ENCODE measurements at places on chromosomes 16 and 17.

DNA sequence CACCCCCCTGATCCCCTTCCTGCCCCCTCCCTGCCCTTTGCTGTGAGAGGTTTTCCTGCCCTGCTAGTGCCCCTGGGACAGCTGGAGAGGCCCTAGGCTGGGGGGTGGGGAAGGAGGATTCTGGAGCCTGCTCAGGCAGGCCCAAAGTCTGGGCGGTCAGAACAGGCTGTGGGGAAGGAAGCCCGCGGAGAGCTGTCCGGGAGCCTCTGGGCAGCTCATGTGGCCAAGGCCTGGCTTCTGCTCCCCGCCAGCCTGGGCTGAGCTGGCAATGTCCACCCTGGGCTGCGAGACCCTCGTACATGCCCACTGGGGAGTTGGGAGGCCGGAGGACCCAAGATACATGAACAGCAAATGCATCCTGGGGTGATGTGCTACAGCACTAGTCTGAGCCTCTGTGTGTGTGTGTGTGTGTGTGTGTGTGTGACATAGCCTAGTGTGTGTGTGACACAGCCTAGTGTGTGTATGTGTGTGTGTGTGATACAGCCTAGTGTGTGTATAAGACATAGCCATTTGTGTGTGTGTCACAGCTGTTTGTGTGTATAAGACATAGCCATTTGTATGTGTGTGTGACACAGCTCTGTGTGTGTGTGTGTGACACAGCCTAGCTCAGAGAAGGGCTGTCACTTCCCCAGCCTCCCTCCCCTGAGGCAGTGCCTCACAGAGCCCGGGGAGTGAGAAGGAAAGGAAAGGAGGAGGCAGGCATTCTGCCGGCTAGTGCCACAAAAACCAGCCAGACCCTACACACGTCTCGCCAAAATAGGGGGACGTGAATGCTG, 201.4 kb upstream of the CIBAR2 start:
- DNase-seq, result no peak

DNA sequence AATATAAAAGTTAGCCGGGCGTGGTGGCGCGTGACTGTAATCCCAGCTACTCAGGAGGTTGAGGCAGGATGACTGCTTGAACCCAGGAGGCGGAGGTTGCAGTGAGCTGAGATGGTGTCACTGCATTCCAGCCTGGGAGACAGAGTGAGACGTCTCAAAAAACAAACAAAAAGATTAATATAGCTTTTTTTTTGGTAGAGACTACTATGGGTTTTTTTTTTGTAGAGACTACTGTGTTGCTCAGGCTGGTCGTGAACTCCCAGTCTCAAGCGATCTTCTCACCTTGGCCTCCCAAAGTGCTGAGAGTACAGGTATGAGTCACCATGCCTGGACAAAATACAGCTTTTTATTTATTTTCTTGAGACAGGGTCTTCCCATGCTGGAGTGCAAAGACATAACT, 20.2 kb downstream of the ZNRF1 start:
- DNase-seq, result peak; percentile 41

DNA sequence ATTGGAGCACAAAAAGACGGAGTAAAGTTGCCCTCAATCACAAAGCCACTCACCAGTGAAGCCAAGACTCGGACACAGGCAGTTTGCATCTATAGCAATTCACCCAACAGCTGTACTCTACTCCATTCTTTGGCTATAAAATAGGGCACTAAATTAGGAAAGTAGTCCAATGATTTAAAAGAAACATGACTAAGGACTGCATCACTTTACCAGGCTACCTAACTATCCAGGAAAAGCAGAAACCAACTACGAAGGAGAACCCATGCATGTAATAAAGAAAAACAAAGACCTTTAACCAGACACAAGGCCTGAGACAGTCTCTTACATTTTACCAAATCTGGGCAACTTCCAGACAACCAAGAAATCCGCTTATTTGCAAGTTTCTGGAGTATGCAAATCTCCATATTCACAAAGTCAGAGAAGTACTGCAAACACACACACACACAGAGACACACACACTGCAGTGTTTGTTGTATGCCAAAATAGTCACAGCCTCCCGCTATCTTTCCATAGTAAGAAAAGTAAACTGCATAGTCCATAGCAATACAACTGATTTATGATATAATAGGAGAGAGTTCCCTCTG, 59.8 kb downstream of the CDH11 start:
- no peak for DNase-seq

GRCh38 chr17:82681547-82681946, 17.0 kb downstream of the RAB40B start:
- DNase-seq, result no peak

DNA sequence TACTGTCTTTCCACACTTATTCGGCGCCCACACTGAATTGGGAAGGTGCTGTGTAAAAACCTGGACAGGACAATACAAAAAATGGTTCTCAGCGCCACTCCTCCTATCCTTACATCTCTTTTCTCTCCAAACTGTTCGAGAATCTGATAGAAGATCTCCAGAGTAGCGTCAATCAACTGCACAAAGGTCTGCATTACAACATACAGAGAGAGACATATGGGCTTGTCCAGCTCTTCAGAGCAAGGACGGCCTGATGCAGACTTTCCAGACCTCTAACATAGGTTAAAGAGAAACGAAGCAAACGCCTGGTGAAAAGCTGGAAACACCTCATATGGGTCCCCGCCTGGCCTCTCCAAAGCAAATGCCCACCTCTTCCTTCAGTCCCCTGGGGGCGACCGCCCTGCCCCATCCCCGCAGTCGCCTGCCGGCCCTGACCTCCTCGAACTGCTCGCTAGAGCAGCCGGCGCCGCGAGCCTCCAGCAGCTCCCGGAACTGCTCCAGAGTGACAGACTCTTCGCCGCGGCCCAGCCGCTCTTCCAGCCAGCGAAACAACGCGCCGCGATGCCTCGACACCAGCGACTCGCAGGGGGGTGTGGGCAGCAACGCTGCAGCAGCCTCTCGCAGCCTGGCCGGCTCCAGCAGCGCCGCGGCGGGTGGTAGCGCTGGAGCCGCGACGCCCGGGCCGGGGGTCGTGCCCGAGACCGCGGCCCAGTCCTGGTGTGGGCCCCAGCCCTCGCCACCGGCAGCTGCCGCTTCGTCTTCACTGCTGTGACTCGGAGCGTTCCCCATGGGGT, 526 bp downstream of the ZZEF1 start:
- DNase-seq, result peak; percentile 36

DNA sequence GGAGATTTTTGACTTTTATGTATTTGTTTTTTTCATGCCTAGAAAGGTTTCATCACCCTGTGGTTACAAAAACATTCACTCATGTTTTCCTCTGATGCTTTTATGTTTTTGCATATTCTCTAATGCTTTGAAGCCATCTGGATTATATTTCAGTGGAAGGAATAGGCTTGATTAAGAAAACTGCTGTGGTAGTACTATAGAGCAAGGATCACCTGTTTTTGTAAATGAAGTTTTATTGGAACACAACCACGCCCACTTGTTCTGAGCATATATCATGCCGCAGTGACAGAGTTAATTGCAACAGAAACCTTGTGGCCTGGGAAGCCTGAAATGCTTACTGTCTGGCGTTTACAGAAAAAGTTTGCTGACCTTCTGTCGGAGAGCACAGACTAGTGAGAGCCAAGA, 11.5 kb downstream of the COX10 start:
- DNase-seq, result no peak

DNA sequence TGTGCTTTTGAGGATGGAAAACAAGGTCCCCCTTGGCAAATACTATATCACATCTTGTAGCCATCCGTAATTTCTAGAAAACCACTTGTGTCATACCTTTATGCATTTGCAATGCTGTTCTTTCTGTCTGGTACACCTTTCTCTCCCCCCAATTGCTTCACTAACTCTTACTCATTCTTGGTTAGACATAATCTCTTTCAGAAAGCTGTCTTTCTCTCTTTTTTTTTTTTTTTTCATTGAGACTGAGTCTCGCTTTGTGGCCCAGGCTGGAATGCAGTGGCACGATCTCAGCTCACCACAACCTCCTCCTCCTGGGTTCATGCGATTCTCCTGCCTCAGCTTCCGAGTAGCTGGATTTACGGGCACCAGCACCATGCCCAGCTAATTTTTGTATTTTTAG, 94.9 kb upstream of the C17orf78 start:
- no peak for DNase-seq
